ENCODE measurements at places on chromosomes 4 and X. TPM values are rescaled to one million over a fixed set of nuclear protein-coding genes. Genes with fewer than 3 reads are reported as not detected.
A peak's percentile ranks its signal among the peaks of the same experiment; 100 is the strongest.

- H3K4me1 ChIP-seq, result no peaks in the 10 kb centered on the region
- H3K4me3 ChIP-seq, result no peak overlapping the region
- H3K36me3 ChIP-seq, result no peaks in the 10 kb centered on the region
- H3K27me3 ChIP-seq, result no peaks in the 10 kb centered on the region
- no peak for DNase-seq
Observed at GRCh38 chrX:3659761-3660160, 53.7 kb downstream of the PRKX start.

DNA sequence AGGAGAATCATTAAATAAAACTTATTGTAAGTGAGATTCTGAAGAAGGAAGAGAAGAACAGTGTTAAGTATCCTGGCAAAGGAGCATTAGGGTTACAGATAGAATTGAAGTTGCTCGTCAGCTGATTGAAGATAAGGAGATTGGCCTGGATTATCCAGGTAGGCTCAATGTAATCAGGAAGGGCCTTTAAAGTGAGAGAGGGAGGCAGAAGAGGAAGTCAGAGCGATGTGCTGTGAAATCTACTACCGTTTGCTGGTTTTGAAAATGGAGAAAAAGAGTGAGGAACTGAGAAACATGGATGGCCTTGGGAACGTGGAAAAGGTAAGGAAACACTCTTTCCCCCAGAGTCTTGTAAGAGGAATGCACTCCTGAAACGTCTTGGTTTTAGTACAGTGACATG is 245.7 kb downstream of the ANTXR2 start:
- no peak overlapping the region for H3K4me3 ChIP-seq
- no peak overlapping the region for H3K27ac ChIP-seq
- H3K36me3 ChIP-seq, result no peaks in the 10 kb centered on the region

- peak overlapping the region; percentile 80 for H3K27ac ChIP-seq
- H3K4me3 ChIP-seq, result no peak overlapping the region
- no peaks in the 10 kb centered on the region for H3K36me3 ChIP-seq
- DNase-seq, result no peak
- H3K27me3 ChIP-seq, result no peaks in the 10 kb centered on the region
- peaks cover 3% of the 10 kb centered on the region for H3K4me1 ChIP-seq
Observed at GRCh38 chrX:12947545-12948235, 27.2 kb upstream of the TMSB4X start.

DNA sequence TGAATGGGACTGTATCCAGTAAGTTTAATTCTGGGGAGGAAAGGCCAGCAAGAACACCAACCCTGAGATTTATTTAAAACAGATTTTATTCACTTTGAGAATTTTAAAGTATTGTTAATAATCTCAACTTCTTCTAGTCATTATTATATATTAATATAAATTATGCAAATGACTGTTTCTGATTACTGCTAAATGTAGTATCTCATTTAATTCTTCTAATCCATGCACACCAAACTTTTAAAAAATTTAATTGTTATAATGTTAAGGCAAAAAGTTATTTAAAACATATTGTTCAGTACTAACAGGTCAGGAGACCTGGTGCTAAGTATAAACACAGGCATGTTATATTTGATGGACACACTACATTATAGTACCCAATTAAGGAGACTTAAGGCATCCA is 8.1 kb downstream of the RLIM start:
- no peak overlapping the region for H3K27ac ChIP-seq
- no peaks in the 10 kb centered on the region for H3K27me3 ChIP-seq
- no peak for DNase-seq
- peaks cover 11% of the 10 kb centered on the region for H3K4me1 ChIP-seq
- H3K36me3 ChIP-seq, result peaks cover under 1% of the 10 kb centered on the region

GRCh38 chr4:139470997-139471665 is 17.2 kb downstream of the RAB33B start:
- no peaks in the 10 kb centered on the region for H3K27me3 ChIP-seq
- no peaks in the 10 kb centered on the region for H3K4me1 ChIP-seq
- DNase-seq, result no peak
- no peaks in the 10 kb centered on the region for H3K36me3 ChIP-seq

- DNase-seq, result no peak
- no peak overlapping the region for H3K4me3 ChIP-seq
- peaks cover 3% of the 10 kb centered on the region for H3K27me3 ChIP-seq
- H3K4me1 ChIP-seq, result no peaks in the 10 kb centered on the region
- H3K36me3 ChIP-seq, result no peaks in the 10 kb centered on the region
- H3K27ac ChIP-seq, result no peak overlapping the region
Observed at GRCh38 chr4:6556263-6556662, 18.7 kb upstream of the MAN2B2 start.

DNA sequence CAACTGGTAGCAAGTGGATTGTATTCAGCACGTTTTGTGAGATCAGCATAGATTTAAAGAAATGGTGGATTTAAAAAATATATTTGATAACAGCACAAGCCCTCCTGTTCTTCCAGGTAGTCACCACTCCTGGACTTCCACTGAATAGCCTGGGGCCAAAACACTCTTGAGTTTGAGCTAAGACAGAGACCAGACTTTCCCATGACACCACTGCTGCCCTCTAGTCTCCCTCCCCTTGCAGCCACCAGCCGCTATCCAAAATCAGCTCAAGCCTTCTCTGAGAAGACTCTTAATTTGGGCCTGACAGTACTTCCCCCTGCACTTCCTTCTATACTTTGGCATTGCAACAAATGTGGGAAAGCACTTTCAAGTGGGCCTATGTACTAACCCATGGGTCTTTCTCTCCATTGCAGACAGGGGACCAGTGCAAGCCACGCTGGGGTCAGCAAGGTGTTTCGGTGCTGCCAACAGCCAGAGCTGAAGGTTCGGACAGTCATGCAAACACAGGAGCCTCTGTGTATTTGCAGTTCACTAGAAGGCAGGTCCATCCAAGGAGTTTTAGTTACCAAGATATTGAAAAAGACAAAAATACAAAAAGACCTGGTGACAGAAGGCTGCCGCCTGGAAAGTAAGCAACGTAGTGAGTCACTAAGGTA is 40.5 kb upstream of the KLHL13 start:
- H3K4me3 ChIP-seq, result no peak overlapping the region
- no peaks in the 10 kb centered on the region for H3K4me1 ChIP-seq
- H3K27ac ChIP-seq, result no peak overlapping the region
- no peaks in the 10 kb centered on the region for H3K27me3 ChIP-seq

GRCh38 chrX:109872021-109872732 is 130.7 kb upstream of the TMEM164 start:
- no peaks in the 10 kb centered on the region for H3K27me3 ChIP-seq
- H3K36me3 ChIP-seq, result no peaks in the 10 kb centered on the region
- no peaks in the 10 kb centered on the region for H3K4me1 ChIP-seq

DNA sequence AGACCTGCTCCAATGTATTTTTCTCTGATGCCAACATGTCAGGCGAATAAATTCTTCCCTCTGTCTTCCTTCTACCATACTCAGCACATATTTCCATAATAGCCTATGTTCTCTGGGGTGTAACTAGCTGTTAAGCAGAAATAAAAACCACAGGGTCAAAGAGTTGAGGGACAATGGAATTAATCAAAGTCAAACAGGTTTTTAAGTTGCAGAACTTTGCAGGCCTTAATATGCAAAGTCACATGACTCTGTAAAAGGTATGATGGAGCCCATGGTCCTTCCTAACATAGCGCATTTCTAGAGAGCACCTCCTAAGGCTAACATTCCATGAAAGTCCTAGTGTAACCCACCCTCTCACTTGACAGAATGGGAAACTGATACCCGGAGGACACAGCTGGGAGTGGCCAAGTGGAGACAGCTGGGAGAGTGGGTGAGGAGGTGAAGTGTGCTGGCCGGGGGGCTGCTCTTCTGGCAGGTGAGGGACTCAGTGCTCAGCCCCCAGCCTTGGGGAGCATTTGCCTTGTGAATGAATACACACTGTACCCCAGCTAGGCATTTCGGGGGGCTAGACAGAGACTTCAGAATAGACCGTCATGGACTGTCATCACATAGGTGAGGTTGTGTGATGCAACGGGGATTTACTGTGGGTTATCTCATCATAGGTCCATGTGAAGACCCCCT is 8.4 kb upstream of the SORCS2 start:
- no peaks in the 10 kb centered on the region for H3K4me1 ChIP-seq
- H3K27ac ChIP-seq, result no peak overlapping the region
- no peaks in the 10 kb centered on the region for H3K27me3 ChIP-seq
- H3K36me3 ChIP-seq, result no peaks in the 10 kb centered on the region

DNA sequence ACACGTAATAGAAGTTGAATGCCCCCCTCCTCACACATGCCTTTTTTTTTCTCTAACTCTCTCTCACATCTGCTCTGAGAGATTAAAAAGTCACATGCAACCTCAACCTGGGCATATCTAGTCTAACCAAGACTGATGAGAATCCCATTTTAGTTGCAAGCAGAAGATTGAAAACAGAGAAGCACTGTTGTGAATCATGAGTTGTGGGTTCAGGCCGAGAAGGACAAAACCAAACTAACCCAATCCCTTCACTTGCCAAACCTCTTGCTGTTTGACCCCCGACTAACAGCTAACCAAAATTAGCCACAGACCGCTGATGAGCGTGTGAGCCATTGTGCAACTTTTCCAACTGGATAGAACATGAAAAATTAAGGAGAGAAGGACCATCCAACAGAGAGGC is 31.8 kb downstream of the CXCL1 start:
- H3K27me3 ChIP-seq, result no peaks in the 10 kb centered on the region
- no peaks in the 10 kb centered on the region for H3K4me1 ChIP-seq
- no peak overlapping the region for H3K4me3 ChIP-seq
- H3K36me3 ChIP-seq, result no peaks in the 10 kb centered on the region

DNA sequence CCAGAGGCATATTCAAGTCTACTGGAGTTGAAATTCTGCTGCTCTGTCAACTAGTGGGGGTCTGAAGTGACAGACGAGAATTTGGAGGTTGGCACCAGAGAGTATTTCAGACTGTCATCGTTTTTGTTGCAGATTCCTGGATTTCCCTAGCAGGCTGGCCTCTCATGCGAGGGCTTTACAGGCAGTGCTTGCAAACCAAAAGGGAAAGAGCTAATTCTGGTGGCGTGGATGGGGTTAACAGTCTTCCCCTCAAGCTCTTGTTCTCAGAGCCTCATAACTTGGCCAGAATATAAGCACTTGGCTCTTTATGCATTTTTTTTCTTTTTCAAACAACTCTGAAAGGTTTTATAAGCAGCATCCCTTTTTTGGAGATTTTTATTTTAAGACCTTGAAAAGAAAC is at the start of gene SPARCL1:
Gene SPARCL1, minus strand, starts transcription at position 190 of the 400 bp plus-strand sequence. CDS start 29,802 bp downstream, outside the sequence.
- H3K27me3 ChIP-seq, result no peaks in the 10 kb centered on the region
- no peak for DNase-seq
- H3K4me3 ChIP-seq, result no peak within 1 kb of the TSS
- H3K36me3 ChIP-seq, result no peaks in the 10 kb centered on the region
- no peaks in the 10 kb centered on the region for H3K4me1 ChIP-seq

GRCh38 chr4:112817933-112818593 is 181.1 kb downstream of the LARP7 start:
- DNase-seq, result peak; percentile 27
- no peaks in the 10 kb centered on the region for H3K4me1 ChIP-seq
- H3K27ac ChIP-seq, result no peak overlapping the region
- no peaks in the 10 kb centered on the region for H3K27me3 ChIP-seq

GRCh38 chrX:1322393-1322792 is 14.2 kb upstream of the IL3RA start:
- DNase-seq, result no peak
- no peaks in the 10 kb centered on the region for H3K27me3 ChIP-seq
- H3K36me3 ChIP-seq, result no peaks in the 10 kb centered on the region
- no peak overlapping the region for H3K4me3 ChIP-seq

DNA sequence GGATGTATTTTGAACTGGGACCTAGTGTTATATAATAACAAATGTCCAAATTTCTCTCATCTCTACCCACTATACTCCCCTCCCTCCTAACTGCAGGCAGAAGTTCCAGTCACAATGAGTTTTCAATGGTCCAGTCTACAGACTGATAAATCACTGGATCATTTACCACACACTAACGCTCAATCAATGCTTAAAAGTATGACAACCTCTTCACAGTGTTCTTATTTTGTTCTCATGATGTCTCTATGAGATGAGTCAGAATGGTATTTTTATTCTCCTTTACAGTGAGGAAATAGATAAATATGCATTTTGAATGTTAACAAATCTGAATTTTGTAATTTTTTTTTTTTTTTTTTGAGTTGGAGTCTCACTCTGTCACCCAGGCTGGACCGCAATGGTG is 83.7 kb upstream of the ETNPPL start:
- no peak for DNase-seq
- H3K4me3 ChIP-seq, result no peak overlapping the region
- H3K27me3 ChIP-seq, result no peaks in the 10 kb centered on the region
- H3K36me3 ChIP-seq, result no peaks in the 10 kb centered on the region
- H3K4me1 ChIP-seq, result no peaks in the 10 kb centered on the region
- H3K27ac ChIP-seq, result no peak overlapping the region

DNA sequence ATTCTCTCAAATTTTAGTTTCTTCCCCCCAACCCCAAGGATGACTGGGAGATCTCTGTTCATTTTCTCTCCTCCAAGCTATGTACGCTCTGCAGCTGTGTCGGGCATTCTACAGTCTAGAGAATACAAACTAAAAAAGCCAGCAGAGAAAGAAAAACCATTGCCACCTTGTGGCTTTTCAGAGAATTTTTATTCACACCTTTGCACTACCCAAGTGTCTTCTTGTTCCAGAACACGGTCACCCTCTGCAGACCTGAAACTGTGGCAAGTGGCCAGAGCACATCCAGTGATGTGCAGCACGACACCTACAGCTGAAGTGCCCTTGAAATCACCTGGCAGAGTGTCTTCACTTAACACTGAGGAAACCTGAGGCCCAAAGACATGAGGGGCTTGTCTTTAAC is 68.6 kb downstream of the CHST7 start:
- no peaks in the 10 kb centered on the region for H3K27me3 ChIP-seq
- H3K36me3 ChIP-seq, result no peaks in the 10 kb centered on the region
- no peak overlapping the region for H3K27ac ChIP-seq
- H3K4me3 ChIP-seq, result no peak overlapping the region
- no peak for DNase-seq

DNA sequence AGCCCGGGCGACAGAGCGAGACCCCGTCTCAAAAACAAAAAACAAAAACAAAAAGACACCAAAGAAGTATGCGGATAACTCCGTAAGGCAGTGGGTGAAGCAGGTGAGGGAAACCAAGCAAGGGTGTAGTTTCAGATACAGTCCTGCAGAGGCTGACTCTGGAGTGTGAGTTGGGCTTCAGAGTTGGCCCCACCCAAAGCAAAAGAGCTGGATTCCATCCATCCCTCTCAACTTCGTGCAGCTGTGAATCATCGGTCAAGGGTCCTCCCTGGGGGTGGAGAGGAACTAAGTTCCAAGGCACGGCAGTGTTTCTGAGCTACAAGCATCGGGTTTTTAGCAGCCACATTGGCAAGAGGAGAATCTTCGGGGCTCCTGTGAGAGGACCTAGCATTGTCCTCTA is 43.9 kb upstream of the FAM9A start:
- H3K36me3 ChIP-seq, result no peaks in the 10 kb centered on the region
- H3K4me3 ChIP-seq, result no peak overlapping the region
- no peak overlapping the region for H3K27ac ChIP-seq
- H3K4me1 ChIP-seq, result no peaks in the 10 kb centered on the region
- DNase-seq, result no peak
- no peaks in the 10 kb centered on the region for H3K27me3 ChIP-seq

- no peak overlapping the region for H3K4me3 ChIP-seq
- no peak for DNase-seq
- no peaks in the 10 kb centered on the region for H3K4me1 ChIP-seq
Observed at GRCh38 chr4:89266128-89266527, 41.5 kb downstream of the GPRIN3 start.

Gene PIN4
- total RNA-seq, result 11.5 TPM

Gene UCHL1
- 0.74 TPM for total RNA-seq

Gene MAGEA10
- total RNA-seq, result not detected
